ENCODE measurements at places on chromosomes 7 and 10.

GRCh38 chr7:128888756-128889095, 21.8 kb downstream of the KCP start:
- peak; percentile 56 for DNase-seq

- no peak for DNase-seq
Measured at GRCh38 chr7:105352018-105352612, 36.6 kb downstream of the SRPK2 start.

GRCh38 chr7:94440451-94441039, 45.9 kb downstream of the COL1A2 start:
- peak; percentile 88 for DNase-seq

DNA sequence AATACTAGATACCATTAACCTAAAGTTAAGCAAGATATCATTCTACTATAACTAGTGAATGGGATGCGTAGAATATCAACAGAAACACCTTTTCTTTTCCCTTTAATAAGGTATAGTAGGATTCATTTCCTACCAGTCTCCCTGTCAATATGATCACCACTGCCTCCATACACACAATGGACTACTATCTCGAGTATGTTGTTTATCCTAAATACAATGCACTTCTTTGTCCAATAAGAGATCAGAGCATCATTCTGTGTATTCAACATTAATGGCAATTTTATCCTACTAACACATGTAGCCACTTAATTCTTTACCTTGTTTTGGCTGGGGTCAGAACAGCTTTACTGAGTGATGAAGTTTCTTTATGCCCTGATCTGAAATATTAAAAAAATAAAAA, 276.3 kb downstream of the TFEC start:
- DNase-seq = no peak

DNA sequence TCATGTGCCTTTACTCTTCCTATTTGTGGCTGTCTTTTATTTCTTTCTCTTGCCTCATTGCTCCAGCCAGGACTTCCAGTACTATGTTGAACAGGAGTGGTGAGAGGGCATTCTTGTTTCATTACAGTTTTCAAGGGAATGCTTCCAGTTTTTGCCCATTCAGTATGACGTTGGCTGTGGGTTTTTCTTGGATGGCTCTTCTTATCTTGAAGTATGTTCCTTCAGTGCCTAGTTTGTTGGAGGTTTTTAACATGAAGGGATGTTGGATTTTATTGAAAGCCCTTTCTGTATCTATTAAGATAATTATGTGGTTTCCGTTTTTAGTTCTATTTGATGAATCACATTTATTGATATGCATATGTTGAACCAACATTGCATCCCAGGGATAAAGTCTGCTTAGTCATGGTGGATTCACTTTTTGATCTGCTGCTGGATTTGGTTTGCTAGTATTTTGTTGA, 96.8 kb downstream of the GLCCI1 start:
- DNase-seq = no peak

GRCh38 chr7:101185258-101185839, 5.3 kb upstream of the NAT16 start:
- peak; percentile 60 for DNase-seq

DNA sequence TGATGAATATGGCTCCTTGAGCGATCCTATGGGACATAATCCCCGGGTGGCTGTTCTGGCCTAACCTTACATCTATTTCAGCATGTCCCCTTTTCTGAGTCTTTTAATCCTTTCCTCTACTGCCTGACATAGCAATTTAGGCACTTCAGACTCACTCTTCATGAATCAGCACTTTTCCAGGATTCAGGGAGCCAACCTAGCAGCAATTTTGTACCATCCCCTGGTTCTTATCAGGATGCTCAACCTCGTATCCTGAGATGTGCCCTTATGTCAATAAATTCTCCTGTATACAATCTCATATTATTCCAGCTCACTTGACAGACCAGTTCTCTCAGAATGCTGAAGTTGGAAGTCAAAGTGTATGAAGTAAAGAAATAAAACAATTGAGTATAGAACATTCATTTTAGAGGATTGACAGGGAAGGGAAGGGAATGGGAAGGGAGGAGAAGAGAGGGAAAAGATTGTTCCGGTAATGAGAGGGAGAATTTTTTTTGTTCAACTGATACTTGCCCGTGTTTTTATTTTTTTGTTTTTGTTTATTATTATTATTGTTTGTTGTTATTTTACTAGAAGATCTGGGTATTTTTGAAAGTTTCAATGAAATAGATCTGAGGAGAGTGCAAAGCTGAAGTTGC, 8.2 kb upstream of the ZC3HAV1 start:
- DNase-seq = no peak

GRCh38 chr7:122457969-122458368, 153.4 kb upstream of the FEZF1 start:
- no peak for DNase-seq

- DNase-seq = no peak
Measured at GRCh38 chr7:69799048-69799697, 200.9 kb downstream of the AUTS2 start.

- DNase-seq = no peak
Measured at GRCh38 chr7:74027683-74028320, at the start of gene ELN. Gene ELN, plus strand, starts transcription at chr7:74028173. Its CDS starts 15 bp downstream, at chr7:74028188.

DNA sequence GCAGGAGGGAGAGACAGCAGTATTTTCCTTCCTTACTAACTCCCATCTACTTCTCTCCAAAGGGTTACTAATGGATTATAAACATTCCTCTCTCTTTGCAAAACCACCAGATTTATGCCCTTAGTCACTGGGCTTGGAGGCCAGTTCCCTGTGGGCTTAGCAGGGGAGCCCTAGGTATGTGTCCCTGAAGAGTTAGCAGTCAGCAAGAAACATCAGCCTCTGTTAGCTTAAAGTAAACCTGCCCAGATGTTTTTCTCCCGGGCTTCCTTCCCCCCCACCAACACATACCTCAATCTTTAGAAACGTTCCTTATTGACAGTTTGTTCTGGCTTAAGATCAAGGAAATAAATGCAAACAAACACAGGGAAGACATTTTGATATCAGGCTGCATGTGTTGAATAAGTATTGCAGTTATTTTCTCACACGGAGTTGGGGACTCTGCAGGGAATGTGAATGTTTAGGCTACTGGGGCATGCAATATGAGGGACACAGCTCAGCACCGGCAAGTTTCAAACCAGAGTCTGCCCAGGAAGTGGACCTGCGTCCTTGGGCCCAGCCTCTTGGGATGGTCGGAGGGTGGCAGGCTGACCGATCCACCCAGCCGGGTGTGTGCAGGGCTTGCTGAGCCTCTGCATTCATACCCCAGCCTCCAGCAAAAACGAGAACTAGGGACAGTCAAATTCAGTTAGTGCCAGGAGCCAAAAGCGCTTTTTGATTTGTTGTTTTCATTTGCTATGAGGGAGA, 252.0 kb upstream of the GRB10 start:
- peak; percentile 52 for DNase-seq

DNA sequence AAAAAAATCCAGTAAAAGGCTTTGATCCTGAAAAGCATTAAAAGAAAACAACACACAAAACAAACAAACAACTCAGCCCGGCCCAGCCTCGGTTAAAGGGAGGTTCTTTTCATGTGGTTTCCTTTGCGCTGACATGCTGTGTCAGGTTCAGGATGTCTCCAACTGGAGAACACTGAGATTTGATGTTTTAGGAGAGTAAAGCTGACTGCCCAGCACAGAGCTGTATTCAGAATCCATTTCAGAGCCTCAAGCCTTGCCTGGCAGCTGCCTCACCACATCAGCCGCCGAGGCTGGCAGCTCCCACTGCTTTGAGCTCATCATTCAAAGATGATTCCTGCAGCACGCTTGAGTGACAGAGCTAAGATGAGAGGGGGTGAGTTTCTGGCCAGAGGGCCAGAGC, 205.8 kb upstream of the LYZL1 start:
- no peak for DNase-seq

GRCh38 chr7:77415823-77416620, at the start of gene GSAP:
Gene GSAP, minus strand, starts transcription at chr7:77416349. Its CDS starts 28 bp downstream, at chr7:77416321.
- peak; percentile 71 for DNase-seq

DNA sequence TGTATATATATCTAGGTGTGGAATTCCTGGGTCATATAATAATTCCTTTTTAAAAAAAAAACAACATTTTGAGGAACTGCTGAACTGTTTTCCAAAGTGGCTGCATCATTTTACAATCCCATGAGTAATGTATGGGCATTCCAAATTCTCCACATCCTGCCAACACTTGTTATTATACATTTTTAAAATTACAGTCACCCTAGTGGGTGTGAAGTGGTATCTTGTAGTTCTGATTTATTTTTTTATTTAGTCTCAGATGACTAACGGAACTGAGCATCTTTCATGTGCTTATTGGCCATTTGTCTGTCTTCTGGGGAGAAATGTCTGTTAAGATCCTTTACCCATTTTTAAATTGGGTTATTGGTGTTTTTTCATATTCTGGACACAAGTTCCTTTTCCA, 12.0 kb upstream of the KLHL7 start:
- DNase-seq = no peak

DNA sequence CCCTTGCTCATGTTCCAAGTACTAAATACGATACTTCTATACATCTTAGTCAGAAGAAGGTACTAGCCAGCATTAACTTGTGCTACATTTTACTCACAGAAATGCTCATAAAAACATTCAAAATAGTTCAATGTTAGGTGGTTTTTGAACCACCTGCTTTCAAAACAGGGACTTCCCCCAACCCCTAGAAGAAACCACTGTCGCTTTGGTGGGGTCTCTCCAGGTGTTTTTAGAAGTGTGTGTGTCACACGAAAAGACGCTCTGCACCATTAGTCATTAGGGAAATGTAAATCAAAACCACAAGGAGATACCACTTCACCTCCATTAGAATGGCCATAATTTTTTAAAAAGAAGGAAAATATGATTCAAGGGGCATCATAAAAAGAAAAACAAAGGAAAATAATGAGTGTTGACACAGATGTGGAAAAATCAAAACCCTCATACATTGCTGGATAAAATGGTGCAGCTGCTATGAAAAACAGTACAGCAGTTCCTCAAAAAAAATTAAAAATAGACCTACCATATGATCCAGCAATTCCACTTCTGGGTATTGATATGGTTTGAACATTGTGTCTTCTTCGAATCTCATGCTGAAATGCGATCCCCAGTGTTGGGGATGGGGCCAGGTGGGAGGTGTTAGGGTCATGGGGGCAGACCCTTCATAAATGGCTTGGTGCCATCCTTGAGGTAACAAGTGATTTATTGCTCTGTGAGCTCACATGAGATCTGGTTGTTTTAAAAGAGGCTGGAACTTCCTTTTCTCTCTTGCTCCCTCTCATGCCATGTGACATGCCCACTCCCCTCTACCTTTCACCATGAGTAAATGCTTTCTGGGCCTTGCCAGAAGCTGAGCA, 74.2 kb downstream of the MALSU1 start:
- DNase-seq = no peak

DNA sequence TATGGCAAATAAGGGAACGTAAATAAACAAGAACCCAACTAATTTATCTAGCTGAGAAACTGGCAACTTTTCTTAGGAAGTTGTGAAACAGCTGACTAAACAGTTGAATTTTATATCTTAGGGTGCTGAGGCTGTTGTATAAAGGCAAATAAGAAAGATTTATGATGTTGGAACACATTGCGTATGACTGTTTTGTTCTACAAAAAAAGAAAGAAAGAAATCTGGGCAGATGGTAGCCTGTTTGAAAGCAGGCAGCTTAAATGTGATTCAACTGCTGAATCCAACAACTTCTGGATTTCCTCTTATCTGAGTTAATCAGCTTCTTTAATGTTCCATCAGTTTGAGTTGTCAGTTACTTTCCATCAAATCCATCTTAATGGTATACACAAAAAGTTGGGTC, 214.5 kb downstream of the SNX13 start:
- DNase-seq = no peak

DNA sequence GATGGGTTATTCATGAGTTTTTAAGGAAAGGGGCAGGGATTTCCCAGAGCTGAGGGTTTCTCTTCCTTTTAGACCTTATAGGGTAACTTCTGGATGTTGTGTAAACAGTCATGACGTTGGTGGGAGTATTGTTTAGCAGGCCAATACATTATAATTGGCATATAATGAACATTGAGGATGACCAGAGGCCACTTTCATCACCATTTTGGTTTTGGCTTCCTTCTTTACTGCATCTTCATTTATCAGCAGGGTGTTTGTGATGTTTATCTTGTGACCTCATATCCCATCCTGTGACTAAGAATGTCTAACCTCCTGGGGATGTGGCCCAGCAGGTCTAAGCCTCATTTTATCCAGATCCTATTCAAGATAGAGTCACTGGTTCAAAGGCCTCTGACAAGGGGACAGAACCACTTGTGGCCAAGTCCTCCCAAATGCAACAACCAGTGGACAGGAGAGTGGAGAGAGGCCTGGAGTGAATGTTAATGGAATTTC, 77.3 kb upstream of the RPA3 start:
- DNase-seq = peak; percentile 90

DNA sequence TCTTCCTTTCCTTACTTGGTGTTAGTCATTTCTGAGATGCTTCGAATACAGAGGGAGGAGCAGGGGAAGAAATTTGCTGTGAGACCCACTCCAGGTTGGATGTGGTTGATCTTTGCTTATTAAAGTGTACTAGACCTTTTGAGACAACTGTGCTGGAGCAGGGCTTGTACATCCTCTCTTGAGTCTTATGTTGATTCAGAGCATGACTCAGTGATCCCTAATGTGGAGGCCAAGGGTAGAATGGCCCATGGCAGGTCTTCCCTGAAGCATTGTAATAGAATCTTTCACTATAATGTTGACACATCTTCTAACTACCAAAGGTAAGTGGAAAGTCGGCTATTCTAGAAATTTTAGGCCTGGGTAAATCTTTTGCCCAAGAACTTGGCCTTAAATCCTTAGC, 17.0 kb upstream of the SFR1 start:
- DNase-seq = no peak

GRCh38 chr7:94662548-94662947, 6.6 kb upstream of the SGCE start:
- no peak for DNase-seq

DNA sequence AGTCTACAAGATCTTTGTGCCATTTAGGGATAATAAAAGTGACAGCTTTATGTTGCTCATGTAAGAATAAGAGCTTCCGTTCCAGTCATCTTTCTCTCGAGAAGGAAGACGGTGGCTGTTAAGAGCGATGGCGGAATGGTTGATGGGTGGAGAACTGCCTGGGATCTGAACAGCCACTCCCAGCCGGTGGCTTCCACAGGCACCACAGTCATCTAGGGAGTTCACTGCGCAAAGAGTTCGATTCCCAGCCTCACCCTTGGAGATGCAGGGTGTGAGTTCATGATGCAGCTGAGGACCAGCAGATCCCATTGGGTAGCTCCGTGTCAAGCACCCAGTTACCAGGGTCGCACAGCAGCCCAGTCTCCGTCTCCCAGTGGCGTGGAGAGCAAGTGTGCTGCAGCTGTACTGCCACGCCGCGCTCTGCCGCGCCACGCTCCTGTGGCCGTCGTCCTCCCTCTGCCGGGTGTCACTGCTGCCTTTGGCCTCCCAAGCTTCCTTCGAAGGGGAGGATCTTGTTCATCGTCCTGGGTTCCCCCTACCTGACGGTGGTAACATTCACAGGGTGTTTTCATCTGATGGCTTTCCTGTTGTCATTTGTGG, 7.8 kb downstream of the SUN1 start:
- DNase-seq = no peak

- no peak for DNase-seq
Measured at GRCh38 chr10:3865565-3865964, 80.6 kb upstream of the KLF6 start.

DNA sequence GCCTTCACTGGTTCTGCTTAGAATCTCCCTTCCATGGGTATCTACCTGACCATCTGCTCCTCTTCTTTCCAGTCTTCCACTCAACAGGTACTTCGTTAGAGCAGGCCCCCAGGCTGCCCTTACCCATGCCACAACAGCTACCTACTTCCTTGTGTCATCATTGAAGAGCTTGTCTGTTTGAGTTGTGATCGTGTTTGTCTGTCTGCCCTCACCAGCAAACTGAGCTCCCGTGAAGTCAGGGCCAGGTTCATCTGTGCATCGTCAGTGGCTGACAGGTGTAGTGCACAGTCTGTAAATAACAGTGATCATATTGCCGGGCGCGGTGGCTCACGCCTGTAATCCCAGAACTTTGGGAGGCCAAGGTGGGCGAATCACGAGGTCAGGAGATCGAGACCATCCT, 5.0 kb downstream of the NIPSNAP2 start:
- no peak for DNase-seq
